ENCODE measurements at places on chromosomes 1 and 21. TPM values are rescaled to one million over a fixed set of nuclear protein-coding genes. Genes with fewer than 3 reads are reported as not detected.

The TCP10L gene
- total RNA-seq: not detected

The SPRR4 gene
- not detected for total RNA-seq

The STUM gene
- total RNA-seq: 0.16 TPM

The RUNX1 gene
- total RNA-seq: 16.2 TPM

The TEDDM1 gene
- total RNA-seq: not detected

The LRRC71 gene
- not detected for total RNA-seq

The ZNF683 gene
- not detected for total RNA-seq

The RUNX3 gene
- 5.4 TPM for total RNA-seq

The PLCH2 gene
- total RNA-seq: not detected

The PADI2 gene
- 0.22 TPM for total RNA-seq

The LRRC3 gene
- 2.0 TPM for total RNA-seq

The OR2T11 gene
- total RNA-seq: not detected

The OR2M4 gene
- not detected for total RNA-seq

The CASP9 gene
- 10.3 TPM for total RNA-seq
